ENCODE measurements at places on chromosomes 3 and 15.

- DNase-seq, result no peak
Observed at GRCh38 chr15:101210058-101210457, 41.8 kb downstream of the CHSY1 start.

DNA sequence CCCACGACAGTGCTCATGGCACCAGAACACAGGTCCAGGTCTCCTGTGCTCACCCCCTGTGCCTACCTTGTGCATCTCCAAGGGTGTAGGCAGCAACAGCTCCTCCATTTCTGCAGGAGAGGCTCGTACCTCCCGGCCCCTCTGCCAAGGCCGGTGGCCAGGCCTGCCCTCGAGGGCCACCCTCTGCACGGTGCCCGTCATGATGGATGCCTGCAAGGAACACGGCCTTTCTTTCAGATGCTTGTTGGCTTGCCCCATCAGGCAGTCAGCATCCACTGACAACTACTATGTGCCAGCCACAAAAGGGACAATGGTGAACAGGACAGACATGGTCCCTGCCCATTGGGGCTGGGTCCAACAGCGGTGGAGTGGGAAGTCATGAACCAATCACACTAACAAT is 43.8 kb downstream of the GRIP2 start:
- DNase-seq, result no peak

DNA sequence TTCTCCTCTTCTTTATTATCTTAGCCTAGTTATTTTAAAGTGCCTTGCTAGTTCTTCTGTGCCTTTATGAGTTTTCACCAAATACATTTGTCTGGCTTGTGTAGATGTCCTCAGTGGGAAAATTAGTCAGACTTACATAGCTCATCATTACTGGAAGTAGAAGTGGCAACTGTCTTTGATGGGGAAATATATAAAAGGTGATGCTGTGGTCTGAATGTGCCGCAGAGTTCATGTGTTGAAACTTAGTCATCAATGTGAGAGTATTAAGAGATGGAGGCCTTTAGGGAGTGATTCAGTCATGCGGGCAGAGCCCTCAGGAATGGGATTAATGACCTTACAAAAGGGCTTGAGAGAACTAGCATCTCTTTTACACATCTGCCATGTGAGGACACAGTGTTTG is 6.4 kb upstream of the ERICH6 start:
- DNase-seq, result no peak

DNA sequence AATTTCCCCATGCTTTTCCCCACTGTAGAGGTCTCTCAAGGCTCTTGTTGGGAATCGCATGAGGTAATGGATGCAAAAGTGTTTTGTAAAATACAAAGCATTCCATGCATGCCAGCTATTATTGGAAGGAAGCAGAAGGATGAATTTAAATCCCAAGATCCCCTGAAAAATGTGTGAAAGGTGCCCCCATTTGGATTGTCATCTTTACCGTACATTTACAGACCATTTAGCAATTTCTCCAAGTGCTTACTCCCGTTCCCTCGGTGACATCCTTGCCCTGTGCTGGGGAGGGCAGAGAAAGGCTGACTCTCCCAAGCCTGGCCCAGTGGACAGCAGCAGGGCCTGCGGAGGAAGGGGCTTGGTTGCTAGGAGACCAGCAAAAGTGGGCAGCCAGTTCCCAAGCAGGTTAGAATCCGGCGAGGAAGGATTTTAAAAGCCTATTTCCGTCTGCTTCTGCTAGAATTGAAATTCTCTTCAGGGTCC is 31.1 kb upstream of the NEO1 start:
- DNase-seq, result no peak

GRCh38 chr3:152554980-152555379 is 280.0 kb upstream of the P2RY1 start:
- DNase-seq, result no peak

GRCh38 chr3:119469418-119470189 is 841 bp downstream of the POGLUT1 start:
- no peak for DNase-seq
